Fibroblast of the conjunctiva (primary cell): ENCODE measurements at places on chromosomes 7 and 10.

DNA sequence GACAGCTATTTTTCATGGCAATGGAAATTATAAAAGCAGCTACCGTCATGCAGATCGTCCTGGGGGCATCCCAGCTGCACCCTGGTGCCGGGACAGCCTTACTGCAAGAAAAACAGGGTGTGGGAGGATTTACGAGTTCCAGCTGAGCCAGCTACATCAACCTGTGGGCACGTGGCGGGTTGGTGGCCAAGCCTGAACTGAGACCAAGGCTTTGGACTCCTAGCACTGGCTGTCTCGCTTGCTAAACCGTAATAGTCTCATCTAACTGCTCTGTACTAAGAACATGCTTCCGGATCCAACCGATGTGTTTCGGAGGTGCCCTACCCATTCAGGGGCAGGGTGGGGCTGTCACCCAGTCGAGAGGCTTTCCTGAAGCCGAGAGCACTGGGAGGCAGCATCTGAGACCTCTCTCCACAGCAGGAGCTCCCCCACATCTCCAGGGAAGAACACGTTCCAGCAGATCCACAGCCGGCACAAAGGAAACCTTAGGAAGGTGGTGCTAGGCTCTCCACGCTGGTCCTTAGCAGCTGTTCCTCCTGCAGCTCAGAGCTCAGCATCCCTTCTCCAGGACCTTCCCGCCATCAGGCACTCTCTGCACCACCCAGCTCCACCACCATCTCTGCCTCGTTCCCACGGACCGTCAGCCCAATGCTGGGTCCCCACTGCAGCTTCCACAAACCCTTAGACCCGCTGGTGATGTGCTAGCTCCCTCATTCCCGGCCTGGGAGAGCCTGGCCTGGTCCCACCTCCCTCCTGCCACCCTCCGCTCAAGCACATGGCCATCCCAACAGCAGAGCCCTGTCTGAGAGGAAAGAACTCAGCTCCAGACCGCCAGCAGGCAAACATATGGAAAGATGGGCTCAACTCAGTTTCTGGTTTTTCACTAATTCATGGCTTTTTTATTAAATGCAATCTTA, 158.5 kb downstream of the PTPRN2 start:
- DNase-seq: no peak

- DNase-seq: no peak
These were observed 84.4 kb downstream of the SLIT1 start for GRCh38 chr10:97101166-97101940.

- DNase-seq: no peak
These were observed 108.9 kb upstream of the FRMD4A start for GRCh38 chr10:14439451-14440259.

DNA sequence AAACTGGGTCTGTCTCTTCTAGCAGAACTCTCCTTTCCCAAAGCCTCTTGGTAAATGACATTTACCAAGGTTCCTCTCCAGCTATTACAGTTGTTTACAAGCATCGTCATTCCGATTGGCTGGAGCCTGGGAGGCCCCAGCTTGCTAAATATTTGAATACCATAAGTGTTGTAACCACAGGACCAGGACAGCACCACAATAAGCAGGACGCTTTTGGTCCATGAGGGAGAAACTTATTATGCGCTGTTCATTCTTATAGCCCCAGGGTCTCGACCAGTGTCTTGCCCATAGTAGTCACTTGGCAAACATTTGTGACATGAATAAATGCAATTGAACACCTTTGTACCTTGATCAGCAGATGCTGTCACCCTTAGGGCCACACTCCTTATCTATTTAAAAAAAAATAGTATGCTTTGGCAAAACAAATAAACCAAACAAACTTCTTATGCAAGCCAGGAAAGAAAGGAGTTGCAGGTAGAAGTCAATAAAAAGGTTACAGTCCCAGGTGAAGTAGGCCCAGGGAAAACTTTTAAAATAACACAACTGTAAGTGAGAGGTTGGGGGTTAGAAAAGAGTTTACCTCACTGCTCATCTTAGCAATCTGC, 32.8 kb downstream of the NRAP start:
- DNase-seq: no peak

DNA sequence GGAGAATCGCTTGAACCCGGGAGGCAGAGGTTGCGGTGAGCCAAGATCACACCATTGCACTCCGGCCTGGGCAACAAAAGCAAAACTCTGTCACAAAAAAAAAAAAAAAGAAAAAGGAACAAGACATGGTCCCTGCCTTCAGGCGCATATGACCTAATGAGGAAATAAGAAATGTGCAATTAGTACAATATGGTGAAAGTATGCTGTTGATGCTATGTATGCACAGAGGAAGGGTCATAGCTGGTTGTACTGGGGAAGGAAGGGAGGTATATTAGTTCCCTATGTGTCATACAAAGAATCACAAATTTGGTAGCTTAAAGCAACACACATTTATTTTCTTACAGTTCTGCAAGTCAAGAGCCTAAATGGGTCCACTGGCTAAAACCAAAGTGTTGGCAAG, 97.8 kb upstream of the MPP7 start:
- DNase-seq: no peak

- DNase-seq: no peak
These were observed 106.7 kb upstream of the ITGB1 start for GRCh38 chr10:33064706-33065105.

DNA sequence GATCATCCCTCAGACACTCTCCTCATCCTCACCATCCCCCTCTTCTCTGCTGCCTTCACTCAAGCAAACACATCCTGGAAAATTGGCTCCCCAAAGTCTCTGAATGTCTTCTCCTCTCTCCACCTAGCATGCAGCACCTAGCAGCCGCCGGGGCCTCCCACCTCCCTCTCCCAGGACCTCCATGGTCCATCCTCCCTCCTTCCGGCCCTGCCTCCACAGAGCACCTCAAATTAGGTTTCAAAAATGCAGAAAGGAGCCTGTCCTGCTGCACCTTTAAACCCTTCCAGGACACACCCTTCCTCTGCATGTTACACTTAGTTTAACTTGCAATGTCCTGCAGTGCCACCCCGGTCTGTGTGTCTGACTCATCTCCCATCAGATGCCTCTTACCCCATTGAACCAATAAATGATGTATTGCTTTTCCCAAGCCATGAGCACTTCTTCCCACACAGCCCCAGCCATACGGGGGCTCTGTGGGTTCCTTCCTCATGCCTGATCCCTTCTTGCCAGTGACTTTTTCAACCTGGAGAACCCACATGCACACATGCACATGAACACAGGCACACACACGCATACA, 582.5 kb upstream of the MGMT start:
- DNase-seq: no peak

GRCh38 chr7:101884671-101885596, 67.5 kb downstream of the CUX1 start:
- DNase-seq: no peak

DNA sequence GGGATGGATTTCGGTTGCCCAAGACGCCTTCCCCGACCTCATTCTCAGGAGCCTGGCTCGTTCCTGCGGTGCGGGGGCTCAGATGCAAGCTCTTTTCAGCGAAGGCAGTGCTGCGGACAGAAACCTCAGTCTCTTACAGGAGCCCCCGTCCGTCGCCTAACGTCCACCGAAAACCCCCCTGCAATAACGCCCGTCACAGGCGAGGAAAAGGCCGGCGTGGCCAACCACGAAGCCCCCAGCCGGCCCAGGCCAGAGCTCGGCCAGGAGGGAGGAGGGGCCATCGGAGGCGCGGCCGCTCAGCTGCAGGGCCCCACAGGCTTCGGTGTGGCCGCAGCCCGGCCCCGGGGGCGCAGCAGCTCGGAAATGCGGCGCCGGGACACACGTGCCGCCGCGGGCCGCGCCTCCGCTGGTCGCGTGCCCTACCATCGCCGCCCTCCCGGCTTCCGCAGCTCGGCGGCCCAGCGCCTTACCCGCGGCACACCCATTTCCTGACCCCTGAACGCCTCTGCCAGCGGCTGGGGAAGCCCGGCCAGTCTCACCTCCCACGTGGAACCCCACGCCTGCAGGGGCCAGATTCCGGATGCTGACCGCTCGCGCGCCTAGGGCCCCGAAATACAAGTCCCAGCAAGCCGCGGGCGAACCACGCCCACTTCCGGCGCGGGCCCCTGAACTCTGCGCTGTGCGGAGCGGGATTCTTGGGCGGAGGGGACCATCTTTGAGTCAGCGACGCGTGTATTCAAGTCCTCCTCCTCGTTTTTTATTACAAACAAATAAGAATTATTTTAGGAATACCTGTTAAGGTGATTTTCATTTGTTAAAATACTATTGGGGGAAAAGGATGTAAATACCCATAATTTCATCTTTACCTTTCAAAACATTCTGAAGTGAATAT, at the start of gene ZNF239:
Gene ZNF239 (minus strand): TSS at position 616 of the 892 bp plus-strand sequence. CDS start 16,537 bp downstream, outside the sequence.
- peak; percentile 84 for DNase-seq

- no peak for DNase-seq
These were observed 207.6 kb upstream of the ZNF32 start for GRCh38 chr10:43856299-43856698.

DNA sequence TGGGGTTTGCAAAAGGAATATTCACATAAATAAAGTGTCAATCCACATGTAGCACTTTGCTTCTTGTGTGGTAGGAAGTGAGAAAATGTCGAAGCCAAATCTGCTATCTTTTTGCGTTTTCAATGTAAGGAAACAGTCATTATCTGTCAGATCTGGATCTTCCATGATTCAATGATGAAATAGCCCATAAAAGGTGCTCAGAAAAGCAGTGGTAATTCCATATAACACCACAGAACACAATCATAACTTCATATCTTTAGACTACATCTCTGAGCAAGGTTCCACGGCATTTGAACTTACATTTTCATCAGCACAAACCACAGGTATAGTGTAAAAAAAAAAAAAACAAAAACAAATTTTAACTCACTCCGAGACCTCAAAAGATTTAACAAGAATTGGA, 39.9 kb upstream of the EGR2 start:
- DNase-seq: no peak

DNA sequence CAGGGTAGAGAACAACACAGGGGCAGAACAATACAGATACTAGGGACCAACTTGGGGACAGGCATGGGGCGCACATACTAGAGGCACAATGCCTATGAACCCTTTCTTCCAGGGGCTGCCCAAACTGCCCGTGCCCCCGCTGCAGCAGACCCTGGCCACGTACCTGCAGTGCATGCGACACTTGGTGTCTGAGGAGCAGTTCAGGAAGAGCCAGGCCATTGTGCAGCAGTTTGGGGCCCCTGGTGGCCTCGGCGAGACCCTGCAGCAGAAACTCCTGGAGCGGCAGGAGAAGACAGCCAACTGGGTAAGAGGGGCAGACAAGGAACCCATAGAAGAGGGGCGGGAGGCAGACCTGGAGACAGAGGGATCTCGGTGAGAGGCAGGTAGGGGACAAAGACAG, 5.8 kb downstream of the CHAT start:
- DNase-seq: no peak

DNA sequence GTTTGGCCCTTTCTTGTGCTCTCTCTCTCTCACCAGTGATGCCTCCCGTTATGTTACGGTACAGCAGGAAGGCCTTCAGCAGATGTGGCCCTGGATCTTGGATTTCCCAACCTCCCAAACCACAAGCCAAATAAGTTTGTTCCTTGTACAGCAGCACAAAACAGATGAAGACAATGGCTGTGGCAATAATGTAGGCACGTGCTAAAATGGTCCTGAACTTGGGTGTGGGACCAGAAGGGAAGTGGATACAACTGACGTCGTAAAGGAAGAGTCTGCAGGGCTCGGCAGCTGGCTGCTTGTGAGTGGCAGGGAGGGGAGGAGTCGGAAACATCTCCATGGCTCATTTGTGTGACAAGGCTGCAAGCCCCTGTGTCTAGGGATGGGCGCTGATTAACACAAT, 26.8 kb downstream of the PROSER2 start:
- DNase-seq: no peak

GRCh38 chr7:44762300-44762699, 13.7 kb downstream of the ZMIZ2 start:
- DNase-seq: no peak

DNA sequence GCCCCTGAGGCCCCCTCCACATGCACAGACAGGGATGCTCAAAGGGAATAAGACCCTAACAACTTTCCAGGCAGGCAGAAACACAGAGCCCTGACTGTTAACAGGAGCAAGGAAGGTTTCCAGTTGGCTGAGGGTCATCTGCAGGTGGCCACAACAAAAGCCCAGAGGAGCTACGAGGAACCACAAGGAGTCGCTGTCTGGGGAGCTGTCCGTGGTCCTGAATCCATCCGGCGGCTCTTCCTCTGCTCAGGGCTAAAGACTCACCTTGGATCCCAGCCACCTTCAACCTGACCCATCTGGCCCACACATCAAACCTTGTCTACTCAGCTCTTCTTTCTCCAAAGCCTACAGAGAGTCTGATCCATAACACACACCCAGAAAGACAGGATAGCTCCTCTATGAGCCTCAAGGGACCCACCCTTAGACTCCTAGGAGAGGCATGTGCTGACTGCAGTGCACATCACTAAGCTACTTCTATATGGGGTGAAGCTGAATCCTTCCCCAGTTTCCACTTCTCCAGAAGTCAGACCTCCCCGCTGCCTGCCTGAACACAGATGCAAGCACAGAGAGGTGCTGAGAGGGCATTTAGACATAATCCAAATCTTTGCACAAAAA, 104.0 kb downstream of the SLIT1 start:
- DNase-seq: peak; percentile 13

DNA sequence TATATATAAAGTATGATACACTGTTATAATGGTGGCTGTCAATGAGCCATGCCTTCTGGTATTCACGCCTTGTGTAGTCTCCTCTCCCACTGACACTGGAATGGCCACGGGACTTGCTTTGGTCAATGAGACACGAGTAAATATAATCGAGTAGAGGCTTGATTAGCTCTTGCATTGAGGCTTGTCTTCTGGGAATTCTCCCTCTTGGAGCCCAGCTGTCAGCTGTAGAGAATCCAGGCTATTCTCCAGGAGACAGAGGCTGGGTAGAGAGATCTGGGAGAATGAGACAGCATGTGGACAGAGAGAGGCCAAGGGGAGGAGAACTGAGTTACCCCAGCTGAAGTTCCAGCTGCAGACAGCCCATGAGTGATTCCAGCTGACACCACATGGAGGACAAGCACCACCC, 25.2 kb upstream of the PLCE1 start:
- DNase-seq: no peak
